ENCODE measurements at places on chromosomes 1 and 21.

DNA sequence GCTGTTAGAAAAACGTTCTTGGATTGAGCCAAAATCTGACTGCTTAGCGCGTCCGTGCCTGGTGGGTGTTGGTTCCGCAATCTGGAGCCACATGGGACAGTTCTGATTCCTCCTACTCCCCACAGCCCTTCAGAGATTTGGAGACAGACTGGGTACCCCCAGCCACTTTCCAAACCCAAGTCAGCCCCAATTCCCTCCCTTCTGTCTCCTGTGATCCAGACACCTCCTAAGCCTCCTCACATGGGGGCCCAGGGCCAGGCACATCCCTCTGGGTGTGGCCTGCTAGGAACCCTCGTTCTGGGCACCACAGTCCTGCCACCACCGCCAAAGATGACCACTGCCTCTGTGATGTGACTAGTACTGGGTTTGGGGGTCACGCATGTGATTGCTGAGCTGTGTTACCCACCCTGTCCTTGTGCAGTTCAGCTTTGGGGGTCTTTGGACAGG lies 4.8 kb downstream of the PLA2G5 start:
- DNase-seq: no peak

DNA sequence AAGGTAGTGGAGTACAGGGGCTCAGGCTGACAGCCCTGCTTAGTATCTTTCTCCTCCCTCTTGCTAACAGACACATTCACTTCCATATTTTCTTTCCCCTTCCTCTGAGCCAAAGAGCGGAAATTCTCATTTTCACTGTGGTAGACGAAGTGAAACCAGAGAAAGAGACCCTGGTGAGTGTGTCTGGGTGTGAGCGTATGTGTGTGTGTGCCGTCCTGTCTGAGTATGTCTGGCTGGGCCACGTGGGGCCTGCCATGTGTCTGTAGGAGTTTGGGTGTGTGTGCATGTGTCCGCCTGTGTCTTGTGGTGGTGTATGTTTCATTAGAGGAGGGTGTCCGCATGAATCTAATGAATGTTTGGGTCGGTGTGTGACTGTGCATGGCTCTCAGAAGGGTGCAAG lies 1.7 kb downstream of the COL8A2 start:
- peak; percentile 10 for DNase-seq

DNA sequence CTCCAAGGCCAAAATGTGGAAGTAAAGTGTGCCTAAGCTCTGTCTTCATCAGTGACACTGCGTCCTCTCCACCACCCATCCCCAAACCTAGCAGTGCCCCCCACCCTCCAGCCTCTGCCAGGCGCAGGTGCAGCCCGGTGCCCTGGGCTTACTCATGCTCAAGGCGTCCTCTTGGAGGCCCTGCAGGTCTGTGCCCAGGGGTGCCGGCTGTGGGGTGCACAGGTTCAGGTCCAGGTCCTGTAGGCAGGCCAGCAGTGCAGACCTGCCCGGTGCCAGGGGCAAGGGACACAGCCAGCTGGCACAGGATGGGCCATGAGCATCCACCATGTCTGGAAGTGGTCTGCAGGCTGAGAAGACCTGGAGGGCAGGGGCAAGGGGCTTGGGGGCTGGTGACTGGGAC lies 5.1 kb downstream of the ZNF683 start:
- no peak for DNase-seq

DNA sequence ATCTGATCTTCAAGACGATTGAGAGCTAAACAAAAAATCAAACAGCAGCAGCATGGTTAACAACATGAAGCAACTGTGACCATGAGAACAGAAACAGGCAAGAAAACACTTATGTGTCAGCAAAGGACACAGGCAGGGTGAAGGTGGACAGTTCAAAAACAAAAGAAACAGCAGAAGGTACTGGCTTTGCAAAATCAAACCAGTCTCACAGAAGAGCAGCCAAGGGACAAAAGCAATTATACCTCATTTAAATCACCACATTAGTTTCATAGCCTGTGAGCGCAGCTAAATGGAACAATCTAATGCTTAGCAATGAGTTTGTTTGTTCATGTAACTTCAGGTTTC lies 59.1 kb downstream of the CAPN2 start:
- DNase-seq: no peak

GRCh38 chr1:29592731-29593130 lies 356.4 kb downstream of the PTPRU start:
- DNase-seq: no peak

- DNase-seq: no peak
Measured at GRCh38 chr1:66395202-66396061, 138.5 kb upstream of the SGIP1 start.

- DNase-seq: no peak
Measured at GRCh38 chr21:17866590-17866989, 47.4 kb upstream of the C21orf91 start.

GRCh38 chr1:212700892-212701819 lies 1.5 kb upstream of the BATF3 start:
- peak; percentile 38 for DNase-seq

- no peak for DNase-seq
Measured at GRCh38 chr1:154327466-154328317, 2.4 kb downstream of the ATP8B2 start.

DNA sequence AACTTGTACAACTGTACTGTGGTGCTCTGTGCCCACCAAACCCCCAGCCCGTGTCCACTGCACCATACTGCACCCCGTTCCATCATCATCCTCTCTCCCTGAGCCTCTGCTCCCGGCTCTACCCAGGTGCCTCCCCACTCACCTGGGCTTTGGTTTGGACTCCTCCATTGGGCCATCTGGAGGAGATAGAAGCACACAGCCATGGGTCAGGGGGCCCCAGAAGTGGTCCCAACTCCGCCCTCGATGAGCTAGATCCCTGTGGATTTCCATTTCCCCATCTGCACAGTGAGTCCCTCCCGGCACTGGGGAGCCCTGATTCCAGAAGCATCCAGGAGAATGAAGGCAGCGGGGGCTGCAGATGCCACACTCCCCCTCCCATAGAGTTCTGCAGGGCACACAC lies 10.8 kb downstream of the TNNT2 start:
- DNase-seq: no peak

DNA sequence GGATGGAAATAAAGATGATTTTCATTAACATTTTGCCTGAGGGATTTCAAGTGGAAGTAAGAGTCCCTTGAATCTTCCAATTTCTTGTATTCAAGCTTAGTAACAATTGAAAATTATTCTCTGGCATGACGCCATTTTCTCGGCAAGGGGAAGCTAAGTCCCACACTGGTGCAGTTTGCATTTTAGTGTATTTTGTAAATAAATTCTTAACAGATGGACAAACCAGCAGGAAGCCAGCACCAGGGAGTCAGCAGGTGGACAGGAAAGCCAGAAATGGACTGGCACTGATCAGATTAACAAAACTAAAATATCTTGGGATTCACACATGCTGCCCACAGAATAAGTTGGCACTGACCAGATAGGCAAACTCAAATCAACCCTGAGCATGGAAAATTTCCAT lies 311.3 kb downstream of the LRRIQ3 start:
- no peak for DNase-seq

- no peak for DNase-seq
Measured at GRCh38 chr1:3382326-3383057, 72.0 kb upstream of the ARHGEF16 start.

- no peak for DNase-seq
Measured at GRCh38 chr1:47699492-47700235, 261.8 kb downstream of the FOXD2 start.

GRCh38 chr21:28749536-28749935 lies 243.1 kb downstream of the LTN1 start:
- no peak for DNase-seq

GRCh38 chr1:159000625-159001024 lies 9.1 kb upstream of the IFI16 start:
- no peak for DNase-seq

- DNase-seq: peak; percentile 68
Measured at GRCh38 chr1:67367370-67368045, 59.8 kb downstream of the IL12RB2 start.

- DNase-seq: no peak
Measured at GRCh38 chr1:224302947-224303346, 27.0 kb downstream of the NVL start.

DNA sequence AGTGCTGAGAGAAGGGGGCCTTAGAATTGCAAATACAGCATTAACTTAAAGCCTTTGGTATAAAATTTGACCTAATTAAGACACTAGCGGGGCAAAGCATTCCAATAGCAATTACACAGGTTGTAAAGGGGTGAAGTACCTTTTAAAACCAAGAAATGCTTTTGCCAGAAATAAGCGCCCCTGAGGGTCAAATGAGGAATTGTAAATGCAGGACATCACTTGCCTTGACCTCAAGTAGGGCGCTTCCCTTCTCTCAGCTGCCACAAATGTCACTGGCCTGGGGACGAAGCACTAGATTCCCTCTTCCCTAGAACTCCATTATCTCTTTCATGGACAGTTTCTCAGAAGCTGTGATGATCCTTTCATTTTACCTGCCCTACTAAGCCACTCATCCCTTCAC lies 48.3 kb downstream of the SEC16B start:
- DNase-seq: no peak

GRCh38 chr1:174134003-174134659 lies 25.2 kb upstream of the RABGAP1L start:
- no peak for DNase-seq
